Stimulated activated CD4-positive, alpha-beta T cell treated with anti-CD3 and anti-CD28 coated beads, Interleukin-4, amount 100 ng/mL, for 4 hours (primary cell): ENCODE measurements at places on chromosomes 6 and 20.

GRCh38 chr6:25024821-25025220 is 89.1 kb upstream of the RIPOR2 start:
- DNase-seq = no peak

DNA sequence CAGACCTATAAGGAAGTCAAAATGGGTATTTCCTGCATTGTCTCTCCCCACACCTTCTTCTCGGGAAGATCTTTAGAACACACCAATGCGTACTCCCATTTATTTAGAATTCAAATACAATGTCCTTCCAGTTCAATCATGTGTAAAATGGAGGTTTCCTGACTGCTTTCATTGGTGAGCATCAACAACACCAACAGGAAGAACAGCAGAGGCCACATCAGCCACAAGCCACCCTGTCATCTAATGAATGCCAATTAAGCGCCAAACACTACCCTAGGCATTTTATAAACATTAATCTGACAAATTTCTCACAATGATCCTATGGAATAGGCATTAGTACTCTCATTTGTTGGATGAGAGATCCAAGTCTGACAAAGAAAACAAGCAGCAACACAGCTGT is 68.4 kb upstream of the SMLR1 start:
- DNase-seq = no peak

DNA sequence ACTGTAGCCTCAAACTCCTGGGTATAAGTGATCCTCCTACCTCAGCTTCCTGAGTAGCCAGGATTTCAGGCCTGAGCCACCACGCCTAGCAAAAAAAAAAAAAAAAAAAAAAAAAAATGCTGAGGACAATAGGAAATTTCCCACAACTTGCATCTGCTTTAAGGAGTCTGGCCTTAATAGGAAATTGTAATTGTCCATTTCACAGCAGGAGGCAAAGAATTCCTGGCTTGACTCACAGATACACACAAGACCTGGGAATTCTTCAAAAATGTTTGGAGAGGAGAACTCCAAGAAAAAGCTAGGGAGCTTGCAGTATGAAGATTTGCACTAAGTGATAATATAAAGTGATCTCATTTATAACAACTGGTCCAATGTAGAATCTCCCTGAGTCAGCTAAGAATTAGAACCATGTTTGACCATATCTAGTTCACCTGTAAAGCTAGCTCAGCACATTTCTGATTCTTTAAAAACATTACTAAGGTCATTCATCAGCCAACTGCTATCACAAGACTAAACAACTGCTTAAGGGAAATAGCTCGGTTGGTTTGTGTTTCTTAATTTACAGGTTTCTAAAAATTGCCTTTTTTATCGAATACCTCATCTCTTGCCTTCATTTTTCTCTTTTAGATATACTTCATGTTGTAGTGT is 80.2 kb upstream of the SLC2A12 start:
- DNase-seq = no peak

- DNase-seq = no peak
These were observed 537 bp downstream of the PRR3 start for GRCh38 chr6:30557683-30557981.

GRCh38 chr20:46787991-46788762 is 78.7 kb downstream of the SLC2A10 start:
- DNase-seq = no peak

GRCh38 chr20:4371623-4372251 is 350.0 kb upstream of the PRND start:
- DNase-seq = no peak

GRCh38 chr6:5045416-5045815 is 39.7 kb upstream of the PPP1R3G start:
- no peak for DNase-seq

DNA sequence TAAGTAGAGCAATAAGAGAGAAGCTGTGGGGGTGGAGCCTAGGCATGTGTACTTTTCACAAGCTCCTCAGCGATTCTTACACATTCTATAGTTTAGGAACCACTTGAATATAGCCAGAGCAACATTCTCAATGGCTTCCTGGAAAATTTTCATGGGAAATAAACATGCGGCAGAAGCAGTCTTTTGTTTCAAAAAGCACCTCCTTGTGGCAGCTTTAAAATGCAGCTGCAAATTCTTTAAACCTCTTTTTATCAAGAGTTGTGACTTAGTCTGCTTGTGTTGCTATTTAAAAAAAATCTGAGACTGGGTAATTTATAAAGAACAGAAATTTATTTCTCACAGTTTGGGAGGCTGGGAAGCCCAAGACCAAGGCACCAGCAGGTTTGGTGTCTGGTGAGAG is 23.8 kb downstream of the NKX2-2 start:
- no peak for DNase-seq

- no peak for DNase-seq
These were observed 66.0 kb downstream of the ZBTB2 start for GRCh38 chr6:151325075-151326050.

DNA sequence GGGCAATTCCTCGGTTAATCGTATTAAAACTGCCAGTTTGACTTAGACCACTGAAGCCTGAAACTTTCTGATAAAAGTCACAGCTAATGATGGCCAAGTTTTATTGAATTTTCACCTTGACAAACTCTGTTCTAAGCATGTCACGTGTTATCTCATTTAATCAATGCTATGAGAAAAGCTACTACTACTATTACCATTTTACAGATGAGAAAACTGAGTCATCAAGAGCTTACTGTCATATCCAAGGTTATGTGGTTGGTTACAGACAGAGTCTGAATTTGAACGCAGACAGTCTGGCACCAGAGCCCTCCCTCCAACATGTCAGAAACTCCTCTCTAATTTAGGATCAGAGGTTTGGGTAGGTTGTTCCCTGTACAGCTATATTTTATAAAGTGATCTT is 4.3 kb downstream of the FAXC start:
- DNase-seq = no peak

- DNase-seq = no peak
These were observed 2.9 kb downstream of the GID8 start for GRCh38 chr20:62940875-62941274.

DNA sequence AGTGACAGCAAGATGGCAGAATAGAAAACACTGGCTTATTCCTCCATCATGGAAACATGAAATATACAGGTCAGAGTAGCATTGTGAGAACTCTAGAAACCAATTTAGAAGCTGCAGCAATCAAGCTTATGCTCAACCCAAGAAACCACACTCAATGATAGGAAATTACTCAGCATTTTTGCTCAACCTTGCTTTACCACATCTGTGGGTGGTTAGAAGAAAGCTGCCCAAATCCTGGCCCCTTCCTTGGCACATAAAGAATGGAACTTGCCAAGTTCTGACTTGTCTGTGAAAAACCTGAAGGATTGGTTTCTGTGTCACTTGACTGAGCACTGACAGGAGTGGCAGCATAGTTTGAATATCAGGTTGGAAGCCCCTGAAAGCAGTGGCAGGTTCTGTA is 108.0 kb upstream of the MOCS1 start:
- no peak for DNase-seq

GRCh38 chr6:89843070-89843469 is 13.4 kb downstream of the CASP8AP2 start:
- DNase-seq = no peak

GRCh38 chr20:17961587-17961940 is 7.0 kb downstream of the SNX5 start:
- DNase-seq = no peak

DNA sequence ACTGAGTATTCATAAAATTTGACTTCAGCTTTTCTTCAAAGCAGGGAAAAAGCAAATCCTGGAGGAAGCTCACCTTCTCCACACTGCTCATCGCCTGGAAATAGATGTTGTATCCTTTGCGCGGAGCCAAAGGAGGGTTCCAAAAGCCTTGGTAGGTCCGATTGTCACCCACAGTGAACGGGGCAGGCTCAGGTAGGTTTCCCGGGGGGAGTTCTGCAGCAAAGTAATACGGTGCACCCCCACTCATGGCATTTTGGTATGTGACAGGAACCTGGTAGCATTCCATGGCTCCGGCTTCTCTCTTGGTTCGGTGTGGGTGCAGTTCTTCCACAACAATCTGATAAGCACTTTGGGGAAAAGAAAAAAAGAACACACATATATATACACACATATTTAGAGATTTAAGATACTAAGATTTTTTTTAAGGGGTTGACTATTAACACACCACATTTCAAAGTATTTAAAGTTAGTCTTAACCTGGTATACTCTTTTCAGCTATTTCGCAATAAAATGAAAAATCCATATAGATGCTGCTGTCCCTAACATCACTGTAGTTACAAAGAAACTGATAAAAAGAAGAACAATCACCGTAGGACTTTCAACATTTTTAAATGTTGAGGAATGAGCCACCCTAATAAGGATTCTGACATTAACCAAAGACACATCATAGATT is 166.7 kb upstream of the THEMIS start:
- no peak for DNase-seq

DNA sequence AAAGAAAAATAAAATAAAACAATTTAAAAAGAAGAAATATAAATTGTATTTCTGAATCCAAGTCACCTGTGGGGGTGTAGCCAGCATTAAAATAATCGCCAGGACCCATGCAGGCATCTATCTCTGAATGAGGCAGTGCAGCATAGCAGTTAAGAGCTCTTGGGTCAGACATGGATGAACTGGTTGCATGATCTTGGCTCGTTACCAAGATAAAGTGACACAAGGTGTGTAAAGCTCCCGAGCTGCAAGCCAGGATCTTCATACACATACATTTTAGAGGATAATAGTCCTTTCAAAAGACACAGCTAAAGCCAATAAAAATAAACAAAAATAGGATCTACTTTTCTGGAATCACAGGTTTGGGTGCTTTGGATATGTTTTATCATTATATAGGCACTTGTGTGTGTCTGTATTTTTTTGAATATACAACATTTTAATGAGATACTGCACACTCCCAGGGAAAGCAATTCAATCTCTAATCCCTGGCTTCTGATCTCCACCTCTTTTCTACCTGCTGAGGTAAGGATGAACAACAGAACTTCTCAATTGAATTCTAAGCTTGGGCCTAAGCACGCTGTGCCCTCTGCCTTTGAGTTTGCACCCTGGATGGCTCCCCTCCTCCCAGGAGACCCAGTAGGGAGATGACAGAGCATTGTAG is 8.9 kb downstream of the TRIM10 start:
- no peak for DNase-seq

GRCh38 chr20:45752746-45753145 is 30.6 kb downstream of the SPINT4 start:
- DNase-seq = no peak

DNA sequence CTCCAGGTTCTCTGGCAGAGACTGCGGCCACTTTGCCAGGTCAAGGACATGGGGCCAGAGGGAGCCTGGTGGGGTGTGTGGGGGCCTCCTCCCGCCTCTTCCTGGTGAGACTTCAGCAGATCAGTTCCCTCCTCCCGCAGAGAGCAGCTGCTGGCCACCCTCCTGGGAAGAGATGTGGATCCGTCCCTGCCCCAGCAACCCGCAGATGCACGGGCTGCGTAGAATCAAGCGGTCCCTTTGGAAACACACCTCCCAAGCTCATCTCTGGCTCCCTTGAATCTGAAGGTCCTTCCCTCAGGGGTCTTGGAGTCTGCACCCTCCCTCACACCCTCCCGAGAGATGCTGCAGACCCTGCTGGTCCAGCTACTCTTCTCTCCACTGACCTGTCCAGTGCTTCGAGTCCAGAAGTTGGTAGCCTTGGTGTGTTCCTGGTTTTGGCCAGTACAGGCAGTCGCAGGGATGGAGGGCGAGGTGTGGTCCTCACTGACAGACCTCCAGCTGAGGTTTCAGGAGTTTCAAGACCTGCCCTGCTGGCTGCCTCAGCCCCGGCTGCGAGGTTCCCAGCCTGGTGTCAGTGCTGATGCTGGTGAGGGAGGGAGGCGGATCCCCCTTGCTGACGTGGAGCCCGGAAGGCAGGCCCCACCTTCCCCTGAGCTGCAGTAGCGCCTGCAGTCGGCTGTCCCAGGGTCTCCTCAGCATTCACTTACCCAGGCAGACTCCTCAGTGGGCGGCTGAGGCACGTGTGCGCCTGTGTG is at the start of gene NPBWR2:
TSS of gene NPBWR2 (minus strand) at position 585 of the 755 bp plus-strand sequence. CDS start 734 bp downstream, outside the sequence.
- DNase-seq = no peak

- DNase-seq = no peak
These were observed 12.5 kb upstream of the TMEM30A start for GRCh38 chr6:75296811-75297779.

GRCh38 chr20:53337390-53338101 is 256.1 kb downstream of the ZNF217 start:
- no peak for DNase-seq

GRCh38 chr6:33414592-33415271 is 3.2 kb downstream of the CUTA start:
- DNase-seq = no peak

- no peak for DNase-seq
These were observed 119.4 kb upstream of the LY86 start for GRCh38 chr6:6469074-6469473.

DNA sequence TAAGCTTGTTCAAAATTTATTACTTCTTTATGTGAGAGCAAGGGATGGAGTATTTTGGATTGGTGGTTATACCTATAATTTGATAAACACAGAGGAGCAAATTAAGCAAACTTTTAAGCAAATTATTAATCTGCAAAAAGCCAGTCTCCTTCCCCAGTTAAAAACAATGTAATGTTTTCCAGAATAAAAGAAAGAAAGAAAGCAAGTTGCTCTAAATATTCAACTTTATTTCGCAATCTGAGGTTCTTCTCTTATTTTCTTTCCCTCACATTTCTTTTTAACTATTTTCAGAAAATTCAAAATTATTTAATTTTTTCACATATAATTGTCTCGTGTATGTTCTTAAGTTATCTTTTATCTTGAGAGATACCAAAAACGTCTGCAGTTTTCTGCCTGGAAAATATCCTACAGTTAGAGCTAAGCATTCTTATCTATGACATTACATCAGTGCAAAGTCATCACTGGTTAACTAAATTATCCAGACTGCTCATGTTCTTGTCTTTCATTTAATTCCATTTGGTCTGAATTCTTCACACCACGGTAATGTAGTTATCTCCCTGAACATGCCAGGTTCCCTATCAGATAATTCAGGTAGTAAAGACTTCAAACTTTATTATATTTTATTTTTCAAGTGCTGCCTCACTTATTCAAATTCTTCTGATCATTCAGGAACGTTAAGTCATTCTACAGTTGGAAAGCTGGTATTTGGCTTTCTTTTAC is 3.3 kb upstream of the CNKSR3 start:
- DNase-seq = no peak
